Stimulated activated naive B cell treated with anti-CD40 and anti-IgM and Interleukin-4, amounts not matched to agents 10 μg/mL and 1 μg/mL and 100 μg/mL, for 72 hours (primary cell): ENCODE measurements at places on chromosomes 3 and 15.

GRCh38 chr3:178795349-178795748 lies 259.1 kb downstream of the KCNMB2 start:
- DNase-seq, result no peak

GRCh38 chr3:117144853-117145252 lies 435.3 kb downstream of the TUSC7 start:
- no peak for DNase-seq

- no peak for DNase-seq
Observed at GRCh38 chr3:156148946-156149381, 28.6 kb downstream of the KCNAB1 start.

DNA sequence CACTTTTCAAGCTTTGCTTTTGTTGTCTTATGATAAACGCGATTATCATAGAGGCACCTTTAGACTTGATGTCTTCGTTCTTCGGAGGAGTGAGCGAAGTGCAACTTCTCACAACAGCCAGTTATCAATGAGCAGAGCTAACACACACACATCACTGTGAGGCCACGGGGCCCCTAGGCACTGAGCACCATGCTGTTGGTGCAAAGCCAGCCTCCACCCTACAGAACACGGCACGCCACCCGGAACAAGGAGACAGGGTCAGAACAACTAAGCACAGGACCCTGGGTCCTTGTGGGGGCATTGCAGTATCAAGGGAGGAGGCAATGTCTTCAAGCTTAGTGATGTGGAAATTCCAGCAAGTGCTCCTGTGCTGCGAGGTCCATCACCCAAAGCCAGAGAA lies 244.5 kb downstream of the OCA2 start:
- DNase-seq, result no peak

- no peak for DNase-seq
Observed at GRCh38 chr3:120428924-120429323, 21.9 kb downstream of the FSTL1 start.

DNA sequence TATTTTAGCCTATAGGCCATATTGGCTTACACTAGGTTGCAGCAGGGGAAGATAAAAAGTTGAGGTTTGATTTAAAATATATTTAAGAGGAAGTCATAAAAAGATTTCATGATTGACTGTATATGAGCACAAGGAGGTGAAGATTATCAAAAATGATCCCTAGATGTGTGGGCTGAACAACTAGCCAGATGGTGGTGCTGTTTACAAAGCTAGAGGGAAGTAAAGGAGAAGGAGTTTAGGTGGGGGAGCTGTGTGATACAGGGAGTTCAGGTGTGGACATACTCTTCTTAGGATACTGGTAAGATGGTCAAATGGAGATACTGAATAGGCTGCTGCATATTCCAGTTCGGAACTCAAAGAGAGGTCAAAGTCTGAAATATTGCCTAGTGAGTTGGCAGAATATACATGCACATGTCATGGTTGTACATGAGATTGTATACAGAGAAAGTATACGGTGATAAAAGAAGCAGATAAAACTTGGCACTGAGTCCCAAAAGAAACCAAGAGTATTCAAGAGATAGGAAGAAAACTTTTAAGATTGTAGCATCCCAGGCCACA lies 727.8 kb downstream of the NLGN1 start:
- DNase-seq, result no peak

- DNase-seq, result no peak
Observed at GRCh38 chr15:33737687-33738601, 230.4 kb upstream of the CHRM5 start.

- peak; percentile 4 for DNase-seq
Observed at GRCh38 chr15:74540161-74540760, 759 bp upstream of the ARID3B start.

DNA sequence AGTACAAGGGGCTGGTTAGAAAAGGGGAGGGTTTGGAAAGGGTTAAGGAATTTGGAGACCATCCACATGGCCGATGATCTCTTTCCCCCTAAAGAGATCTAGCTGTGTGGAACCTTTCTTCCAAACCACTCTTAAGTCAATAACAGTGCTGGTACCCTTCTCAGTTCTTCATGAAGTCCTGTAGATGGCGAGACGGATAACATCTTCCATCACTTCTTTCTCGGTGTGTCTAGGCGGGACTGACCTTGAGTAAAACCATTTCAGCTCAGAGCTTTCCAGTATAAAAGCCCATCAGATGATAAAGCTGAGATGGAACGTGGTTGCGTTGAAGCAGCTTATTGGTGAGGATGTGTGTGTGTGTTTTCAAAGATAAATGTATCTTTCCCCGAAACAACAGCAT lies 151.5 kb upstream of the BHLHE40 start:
- DNase-seq, result no peak

GRCh38 chr15:101354891-101355623 lies 60.0 kb upstream of the SNRPA1 start:
- DNase-seq, result no peak

DNA sequence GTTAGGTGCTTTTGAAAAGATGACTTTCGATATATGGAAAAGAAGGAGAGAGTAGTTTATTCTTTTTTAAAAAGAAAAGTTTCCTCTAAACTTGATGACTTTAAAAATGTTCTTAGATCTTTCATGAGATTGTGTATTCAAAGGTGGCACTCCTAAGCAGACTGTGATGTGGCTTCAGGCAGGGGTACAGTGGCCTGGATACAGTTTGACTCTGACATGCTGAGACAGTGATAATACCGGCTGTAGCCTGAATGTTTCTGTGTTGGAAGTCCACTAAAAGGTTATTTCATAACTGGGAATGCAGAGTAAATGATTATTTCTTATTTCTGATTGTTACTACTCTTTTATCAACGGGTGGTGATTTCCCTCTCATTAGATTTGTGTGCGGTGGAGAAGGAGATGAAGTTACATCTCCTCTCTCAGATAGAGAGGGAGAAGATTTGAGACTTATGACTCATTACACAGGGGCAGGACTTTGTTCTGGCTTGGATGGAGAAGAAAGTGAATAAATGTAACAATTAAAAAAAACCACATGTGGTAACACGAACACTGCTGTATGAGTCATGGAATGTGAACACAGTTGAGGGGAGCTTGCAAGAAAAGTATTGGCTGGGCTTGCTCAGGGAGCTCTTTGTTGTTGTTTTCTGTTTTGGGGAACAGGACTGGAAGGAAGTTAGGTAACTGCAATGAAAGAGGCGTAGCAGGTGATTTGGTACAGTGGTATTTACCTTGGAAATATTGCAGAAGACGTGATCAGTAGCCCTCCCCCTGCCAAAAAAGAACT lies 21.6 kb downstream of the SPTSSB start:
- DNase-seq, result no peak

GRCh38 chr3:188929137-188929536 lies 242.6 kb upstream of the TPRG1 start:
- DNase-seq, result no peak

DNA sequence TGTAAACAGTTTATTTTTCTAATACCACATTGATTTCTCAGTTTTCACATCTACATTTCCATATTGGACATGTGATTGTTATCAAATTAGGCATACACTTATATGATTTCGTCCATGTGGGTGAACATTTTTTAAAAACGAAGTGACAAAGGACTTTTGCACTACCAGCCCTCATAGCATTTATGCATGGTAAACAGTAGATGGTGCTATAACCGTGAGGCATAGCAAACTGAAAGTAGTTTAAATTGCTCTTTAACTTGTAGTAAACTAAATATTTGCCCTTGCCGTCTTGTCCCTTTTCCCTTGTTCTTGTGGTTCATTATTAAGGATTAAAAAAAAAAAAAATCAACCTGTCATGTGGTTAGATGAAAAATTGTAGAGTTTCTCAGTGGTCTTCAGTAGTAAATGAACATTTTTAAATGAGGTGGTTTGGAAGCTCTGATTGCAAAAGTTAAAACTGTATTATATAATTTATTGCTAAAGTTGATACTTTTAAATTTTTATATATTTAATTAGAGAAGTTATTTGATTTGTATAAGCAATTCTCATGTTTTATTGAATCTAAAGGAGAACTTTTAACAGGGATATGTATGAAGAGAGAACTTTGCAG lies 24.0 kb downstream of the STX19 start:
- DNase-seq, result no peak

- DNase-seq, result no peak
Observed at GRCh38 chr15:77066971-77067690, 3.8 kb downstream of the TSPAN3 start.

- no peak for DNase-seq
Observed at GRCh38 chr3:195709676-195710085, 11.1 kb upstream of the MUC20 start.

- no peak for DNase-seq
Observed at GRCh38 chr3:193827040-193827669, 234.1 kb downstream of the OPA1 start.

DNA sequence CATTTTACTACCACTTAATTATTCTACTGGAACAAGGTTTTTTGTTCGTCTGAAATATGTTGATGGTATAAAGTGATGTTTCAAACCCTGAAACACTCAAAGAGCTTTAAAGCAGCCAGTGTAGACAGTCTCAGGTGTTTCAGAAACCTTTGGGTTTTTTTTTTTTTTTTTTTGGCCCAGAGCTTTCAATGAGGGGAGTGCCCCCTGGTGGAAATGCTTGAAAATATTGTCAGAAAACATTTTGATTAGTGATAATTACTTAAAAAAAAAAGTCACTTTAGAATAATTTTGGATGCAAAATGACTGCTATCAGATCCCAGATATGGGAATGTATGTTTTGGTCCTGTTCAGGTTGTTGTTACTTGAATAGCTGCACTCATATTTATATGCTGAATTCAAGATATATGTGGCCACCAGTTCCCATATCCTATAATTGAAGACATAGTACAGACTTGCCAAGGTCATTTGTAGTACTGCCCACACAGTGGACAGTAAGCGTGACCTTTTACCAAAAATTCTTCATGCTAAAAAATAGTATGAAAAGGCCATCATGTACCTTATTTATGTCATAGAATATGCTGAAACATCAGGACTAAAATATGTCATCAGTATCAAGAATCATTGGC lies 35.9 kb downstream of the SATB1 start:
- no peak for DNase-seq

DNA sequence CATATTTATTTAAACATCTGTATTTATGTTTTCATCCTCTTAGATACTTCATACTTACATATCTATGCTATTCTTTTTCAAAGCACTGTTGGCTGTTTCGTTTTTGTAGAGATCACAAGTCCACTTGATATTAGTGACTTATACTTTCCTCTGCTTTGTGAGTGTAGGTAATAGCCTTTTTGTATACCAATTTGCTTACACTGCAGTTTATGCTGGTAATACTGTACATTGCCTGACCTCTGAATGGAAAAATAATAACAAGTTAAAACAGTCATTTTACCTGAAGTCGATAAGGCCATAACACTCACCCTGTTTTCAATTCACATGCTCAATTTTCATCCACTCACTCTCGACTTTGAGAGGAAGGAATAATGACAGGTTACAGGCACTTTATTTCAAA lies 89.9 kb upstream of the NANOGP8 start:
- no peak for DNase-seq

DNA sequence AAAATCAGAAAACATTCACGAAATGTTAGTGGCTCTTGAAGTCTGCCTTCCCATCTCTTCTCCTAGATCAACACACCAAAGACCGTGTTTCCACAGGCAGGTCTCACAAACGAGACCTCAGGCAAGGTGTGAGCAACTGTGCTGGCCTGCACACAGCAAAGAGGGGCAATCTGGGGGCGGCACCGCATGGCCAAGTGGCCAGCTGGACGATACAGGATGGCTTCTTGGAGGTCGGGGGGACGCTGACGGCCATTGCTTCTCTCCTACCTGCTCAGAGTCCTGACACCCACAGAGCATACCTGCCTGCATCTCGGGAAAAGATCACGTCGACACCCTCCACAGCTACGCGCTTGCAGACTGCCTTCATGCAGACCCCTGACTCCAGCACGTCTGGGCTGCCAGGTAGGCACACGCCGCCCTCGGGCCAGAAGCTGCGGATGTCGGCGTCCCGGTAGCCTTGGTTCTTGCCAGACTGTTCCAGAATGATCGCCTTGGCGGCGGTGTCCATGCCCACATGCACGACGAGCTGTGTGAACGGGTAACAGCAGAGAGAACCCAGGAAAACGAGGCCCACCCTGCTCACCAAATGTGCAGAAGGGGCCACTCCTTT lies 38.4 kb downstream of the PGPEP1L start:
- no peak for DNase-seq

DNA sequence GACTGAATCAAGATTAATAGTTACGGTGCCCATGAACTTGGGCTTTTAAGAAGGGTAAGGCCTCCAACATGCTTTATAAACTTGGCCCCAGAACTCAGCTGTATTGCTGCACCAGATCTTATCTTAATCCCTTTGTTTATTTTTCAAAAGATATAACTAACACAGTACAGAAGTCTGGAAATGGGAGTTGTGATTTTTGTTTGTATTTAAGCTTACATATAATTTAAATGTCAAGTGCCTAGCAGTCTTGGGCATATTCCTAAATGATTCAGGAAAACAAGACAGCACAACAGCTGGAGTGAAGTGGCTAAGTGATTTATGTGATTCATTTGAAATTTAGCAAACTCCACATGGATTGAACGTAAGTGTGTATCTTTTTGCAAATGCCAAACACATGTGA lies 56.2 kb downstream of the NBEAL2 start:
- no peak for DNase-seq

DNA sequence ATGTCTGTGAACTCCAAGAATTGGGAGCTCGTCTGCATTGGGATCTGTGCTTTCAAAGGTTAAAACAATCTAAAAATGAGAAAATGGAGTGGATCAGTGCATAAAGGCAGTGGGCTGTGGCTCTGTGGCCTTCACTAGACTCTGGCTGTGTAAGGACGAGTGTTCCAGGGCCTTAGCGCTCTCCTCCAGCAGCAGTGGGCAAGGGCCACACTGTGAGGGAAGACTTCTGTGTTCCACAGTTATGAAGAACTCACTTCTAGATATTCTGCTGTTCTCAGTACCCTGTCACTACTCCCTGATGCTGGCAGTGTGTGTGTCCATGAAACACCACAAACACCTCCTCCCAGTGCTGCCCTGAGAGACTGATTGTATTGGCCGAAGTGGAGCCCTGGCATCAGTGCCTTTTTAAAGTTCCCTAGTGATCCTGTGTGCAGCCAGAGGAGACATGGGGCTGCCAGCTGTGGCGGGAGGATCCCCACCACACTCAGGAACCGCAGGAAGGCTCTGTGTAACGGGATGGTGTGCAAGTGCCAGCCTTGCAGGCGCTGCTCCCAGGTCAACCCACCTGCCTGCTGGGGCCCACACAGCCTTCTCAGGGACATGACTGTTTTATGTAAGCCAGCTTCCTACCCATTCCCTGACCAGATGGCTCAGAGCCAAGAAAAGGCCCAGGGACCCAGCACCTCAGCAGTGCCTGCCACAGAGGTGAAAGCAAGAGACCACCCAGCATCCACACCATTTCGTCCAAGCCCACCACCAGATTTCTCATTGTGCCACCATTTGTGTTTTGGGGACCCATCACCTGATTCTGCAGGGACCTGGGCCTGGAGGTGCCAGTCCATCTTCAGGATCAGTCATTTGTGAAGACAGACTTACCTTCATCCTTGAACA lies 40.4 kb downstream of the ABTB1 start:
- no peak for DNase-seq

DNA sequence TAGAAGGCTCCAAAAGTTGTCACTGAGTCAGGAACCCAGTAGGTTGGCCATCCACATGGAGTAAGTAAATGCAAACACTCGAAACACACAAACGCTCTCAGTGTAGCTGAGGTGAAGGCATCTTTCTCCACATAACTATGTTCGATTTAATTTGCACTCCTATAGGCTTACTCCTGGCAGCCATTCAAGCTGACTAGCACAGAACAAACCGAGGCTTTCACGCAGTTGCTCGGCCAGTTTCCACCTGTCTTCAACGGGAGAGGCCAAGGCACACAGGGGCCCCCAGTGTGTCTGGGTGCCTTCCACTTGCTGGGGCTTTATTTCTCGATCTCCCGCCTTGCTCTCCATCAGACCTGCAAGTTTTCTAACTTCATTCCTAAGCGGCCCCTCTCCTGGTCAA lies 18.9 kb downstream of the RGMA start:
- DNase-seq, result no peak
